Central memory CD8-positive, alpha-beta T cell (primary cell): ENCODE measurements at places on chromosomes 5 and 9.
A peak's percentile ranks its signal among the peaks of the same experiment; 100 is the strongest.

DNA sequence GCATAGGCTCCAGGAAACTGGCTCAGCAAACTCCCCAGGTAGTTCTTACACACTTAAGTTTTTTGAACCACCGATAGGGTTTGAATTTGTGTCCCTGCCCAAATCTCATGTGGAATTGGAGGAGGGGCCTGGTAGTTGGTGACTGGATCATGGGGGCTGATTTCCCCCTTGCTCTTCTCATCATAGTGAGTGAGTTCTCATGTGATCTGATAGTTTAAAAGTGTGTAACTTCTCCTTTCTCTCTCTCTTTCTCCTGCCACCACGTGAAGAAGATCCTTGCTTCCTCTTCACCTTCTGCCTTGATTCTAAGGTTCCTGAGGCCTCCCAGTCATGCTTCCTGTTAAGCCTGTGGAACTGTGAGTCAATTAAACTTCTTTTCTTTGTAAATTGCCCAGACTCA is 22.4 kb upstream of the HACD4 start:
- DNase-seq, result no peak

DNA sequence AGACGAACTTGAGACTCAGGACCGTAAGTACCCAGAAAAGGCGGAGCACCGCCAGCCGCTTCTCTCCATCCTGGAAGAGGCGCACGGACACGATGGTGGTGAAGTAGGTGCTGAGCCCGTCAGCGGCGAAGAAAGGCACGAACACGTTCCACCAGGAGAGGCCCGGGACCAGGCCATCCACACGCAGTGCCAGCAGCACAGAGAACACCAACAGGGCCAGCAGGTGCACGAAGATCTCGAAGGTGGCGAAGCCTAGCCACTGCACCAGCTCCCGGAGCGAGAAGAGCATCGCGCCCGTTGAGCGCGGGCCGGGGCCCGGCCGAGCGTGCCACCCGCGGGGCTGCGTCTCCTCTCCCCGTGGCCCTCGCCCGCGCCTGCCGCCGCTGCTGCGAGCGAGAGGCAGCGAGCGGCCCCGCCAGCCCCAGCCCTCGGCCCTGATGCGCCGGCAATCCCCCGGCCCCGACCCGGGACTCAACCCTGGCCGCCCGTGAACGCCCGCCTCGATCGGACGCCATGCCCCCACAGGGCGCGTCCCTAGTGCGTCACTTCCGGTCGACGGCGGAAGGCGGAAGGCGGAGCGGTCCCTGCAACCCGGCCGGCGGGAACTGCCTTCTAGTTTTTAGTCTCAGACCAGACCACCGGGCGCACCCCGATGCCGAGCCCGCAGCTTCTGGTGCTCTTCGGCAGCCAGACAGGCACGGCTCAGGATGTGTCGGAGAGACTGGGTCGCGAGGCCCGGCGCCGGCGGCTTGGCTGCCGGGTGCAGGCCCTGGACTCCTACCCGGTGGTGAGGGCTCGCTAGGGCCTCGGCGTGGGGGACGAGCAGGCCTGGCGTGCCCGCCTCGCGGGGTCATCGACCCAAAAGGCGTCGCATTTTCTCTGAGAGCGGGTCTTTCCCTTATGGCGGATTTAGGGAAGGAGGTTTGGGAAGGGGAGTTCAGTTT is at the start of the genes NDOR1 and TMEM203:
NDOR1 (plus strand) TSS at position 575 of the 944 bp plus-strand sequence; CDS start at position 653, 78 bp downstream.
TMEM203 (minus strand) TSS at position 523 of the 944 bp plus-strand sequence; CDS start at position 289, 234 bp downstream.
- peak; percentile 88 for DNase-seq

- no peak for DNase-seq
Measured at GRCh38 chr5:135386096-135386495, 12.9 kb downstream of the MACROH2A1 start.

GRCh38 chr9:14654932-14655331 is 38.3 kb downstream of the ZDHHC21 start:
- no peak for DNase-seq

GRCh38 chr5:73918791-73919221 is 292.8 kb downstream of the ARHGEF28 start:
- DNase-seq, result no peak

GRCh38 chr9:122360891-122361290 is 9.9 kb upstream of the PTGS1 start:
- DNase-seq, result no peak

DNA sequence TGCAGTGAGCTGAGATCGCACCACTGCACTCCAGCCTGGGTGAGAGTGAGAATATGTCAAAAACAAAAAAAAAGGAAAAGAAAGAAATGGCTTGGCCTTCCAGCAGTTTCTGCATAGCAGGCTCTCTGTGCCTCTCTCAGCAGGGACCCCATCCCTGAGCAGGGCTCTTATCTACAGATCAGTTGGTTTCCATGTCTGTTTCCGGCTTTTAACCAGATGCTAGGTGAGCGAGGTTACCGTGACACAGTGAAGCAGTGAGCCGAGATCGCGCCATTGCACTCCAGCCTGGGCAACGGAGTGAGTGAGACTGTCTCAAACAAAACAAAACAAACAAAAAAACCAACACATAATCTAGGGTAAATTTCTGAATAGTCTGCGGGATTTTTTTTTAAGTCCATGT is 51.4 kb downstream of the COL5A1 start:
- no peak for DNase-seq

DNA sequence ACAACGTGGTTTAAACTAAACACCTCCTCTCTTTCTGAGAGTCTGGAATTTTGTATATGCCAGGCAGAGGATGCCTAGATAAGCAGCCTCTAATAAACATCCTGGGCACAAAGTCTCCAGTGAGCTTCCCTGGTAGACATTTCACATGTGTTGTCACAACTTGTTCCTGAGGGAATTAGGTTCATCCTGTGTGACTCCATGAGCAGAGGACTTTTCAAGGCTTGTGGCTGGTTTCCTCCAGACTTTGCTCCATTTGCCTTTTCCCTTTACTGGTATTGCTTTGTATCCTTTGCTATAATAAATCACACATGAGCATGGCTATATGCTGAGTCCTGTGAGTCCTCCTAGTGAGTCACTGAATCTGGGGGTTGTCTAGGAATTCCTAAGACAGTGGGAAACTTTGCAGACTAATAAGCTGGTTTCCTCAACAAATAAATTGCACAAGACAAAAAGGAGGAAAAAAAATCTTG is 77.4 kb downstream of the NR2F1-AS1 start:
- DNase-seq, result no peak

GRCh38 chr5:171570244-171570825 is 150.9 kb downstream of the FGF18 start:
- no peak for DNase-seq

- DNase-seq, result no peak
Measured at GRCh38 chr5:138901716-138902115, 26.6 kb upstream of the LRRTM2 start.

DNA sequence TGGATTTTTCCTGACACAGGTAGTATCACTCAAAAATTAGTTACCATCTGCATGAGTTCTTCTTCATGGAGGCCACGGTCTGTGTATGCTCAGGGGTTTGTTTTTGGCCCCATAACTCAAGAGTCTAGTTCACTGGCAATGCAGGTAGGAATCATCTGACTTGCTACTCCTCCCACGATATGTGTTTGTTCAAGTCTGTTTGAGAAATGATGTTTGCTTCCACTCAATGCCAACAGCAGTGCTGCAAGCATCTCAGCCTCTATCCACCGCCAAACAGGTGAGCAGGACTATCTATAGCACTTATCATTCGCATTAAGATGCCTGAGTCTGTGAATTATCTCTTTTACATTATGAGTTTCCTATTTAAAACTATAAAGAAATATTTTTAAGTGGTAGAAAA is 264.8 kb upstream of the PTGER4 start:
- DNase-seq, result no peak

- DNase-seq, result no peak
Measured at GRCh38 chr5:56734091-56734694, 81.2 kb upstream of the MAP3K1 start.

DNA sequence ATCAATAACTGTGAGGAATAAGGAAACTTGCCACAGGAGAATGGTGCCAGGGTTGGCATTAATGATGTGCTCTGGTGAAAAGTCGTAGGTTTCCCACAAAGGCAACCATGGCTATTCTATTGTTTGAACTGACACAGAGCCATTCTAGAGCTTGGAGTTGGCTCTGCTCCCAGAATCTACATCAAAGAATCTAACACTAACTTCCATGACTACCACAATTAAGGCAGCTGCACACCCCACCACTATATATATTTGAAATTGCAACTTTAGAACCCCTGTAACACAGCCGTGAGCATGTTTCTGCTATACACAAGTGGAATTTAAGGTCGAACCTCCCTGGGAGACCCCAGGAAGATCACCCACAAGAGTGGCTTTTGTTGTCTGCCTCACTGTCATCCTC is 89.7 kb upstream of the CCDC152 start:
- no peak for DNase-seq

GRCh38 chr5:56142614-56143372 is 90.3 kb downstream of the ANKRD55 start:
- no peak for DNase-seq

DNA sequence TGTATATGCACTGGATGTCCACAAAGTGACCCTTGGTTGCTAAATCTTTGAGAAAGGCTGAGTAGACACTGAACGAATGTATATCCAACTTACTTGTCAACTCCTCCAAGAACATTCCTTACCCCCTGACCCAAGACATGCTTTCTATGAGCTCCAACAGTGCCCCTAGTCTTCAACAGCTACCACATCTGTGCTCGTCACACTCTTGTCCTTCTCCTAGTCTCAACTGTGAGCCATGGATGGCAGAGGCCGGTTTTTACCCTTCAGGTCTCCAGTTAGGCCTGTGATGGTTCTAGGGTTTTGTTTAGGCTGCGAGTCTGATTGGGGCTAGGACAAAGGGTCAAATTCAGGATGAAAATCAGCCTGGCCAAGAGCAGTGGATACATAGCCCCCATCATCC is 19.0 kb upstream of the GPX3 start:
- no peak for DNase-seq

DNA sequence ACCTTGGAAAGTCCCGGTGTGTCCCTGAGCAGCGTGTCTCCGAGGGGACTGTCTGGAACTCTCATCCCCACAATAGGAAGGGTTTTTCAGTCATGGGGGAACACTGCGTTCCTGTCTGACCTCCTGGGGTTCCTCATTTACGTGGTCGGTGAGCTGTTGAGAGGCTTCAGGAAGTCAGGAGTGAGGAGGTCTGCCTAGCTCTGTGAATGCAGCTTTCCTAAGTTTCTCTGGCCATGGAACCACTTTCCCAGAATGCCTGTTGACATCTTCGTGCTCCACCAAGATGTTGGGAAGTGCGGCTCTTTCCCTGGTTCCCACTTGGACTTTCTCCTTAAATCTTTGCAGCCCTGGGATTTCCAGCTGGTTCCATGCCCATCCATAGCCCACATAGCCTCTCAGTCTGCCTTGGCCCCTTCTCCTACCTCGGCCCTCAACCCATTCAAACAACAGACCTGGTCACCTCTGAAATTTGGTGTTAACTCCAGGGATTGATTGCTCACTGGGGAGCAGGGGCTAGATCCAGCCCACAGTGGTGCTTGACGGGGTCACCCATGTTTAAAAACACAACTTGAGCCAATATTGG is 27.2 kb downstream of the PSAT1 start:
- DNase-seq, result no peak

DNA sequence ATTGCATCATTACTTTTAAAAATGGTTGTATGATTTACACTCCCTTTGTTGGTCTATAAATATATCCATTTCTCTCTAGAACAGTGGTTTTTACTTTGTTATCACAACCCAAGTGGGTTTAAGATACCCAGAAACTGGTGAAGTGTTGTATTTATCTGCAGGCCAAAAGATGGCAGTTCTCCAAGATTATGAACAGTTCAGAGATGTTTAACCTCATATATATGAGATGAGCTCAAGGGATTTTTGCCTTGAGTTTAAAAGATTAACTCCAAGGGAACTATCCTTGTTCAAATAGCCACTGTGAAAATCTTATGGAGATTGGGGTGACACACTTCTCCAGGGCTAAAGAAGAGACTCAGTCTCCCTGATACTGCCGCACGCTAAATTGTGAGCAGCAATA is 572.6 kb downstream of the TLE4 start:
- DNase-seq, result no peak

- no peak for DNase-seq
Measured at GRCh38 chr5:112689155-112689909, 48.4 kb upstream of the APC start.

DNA sequence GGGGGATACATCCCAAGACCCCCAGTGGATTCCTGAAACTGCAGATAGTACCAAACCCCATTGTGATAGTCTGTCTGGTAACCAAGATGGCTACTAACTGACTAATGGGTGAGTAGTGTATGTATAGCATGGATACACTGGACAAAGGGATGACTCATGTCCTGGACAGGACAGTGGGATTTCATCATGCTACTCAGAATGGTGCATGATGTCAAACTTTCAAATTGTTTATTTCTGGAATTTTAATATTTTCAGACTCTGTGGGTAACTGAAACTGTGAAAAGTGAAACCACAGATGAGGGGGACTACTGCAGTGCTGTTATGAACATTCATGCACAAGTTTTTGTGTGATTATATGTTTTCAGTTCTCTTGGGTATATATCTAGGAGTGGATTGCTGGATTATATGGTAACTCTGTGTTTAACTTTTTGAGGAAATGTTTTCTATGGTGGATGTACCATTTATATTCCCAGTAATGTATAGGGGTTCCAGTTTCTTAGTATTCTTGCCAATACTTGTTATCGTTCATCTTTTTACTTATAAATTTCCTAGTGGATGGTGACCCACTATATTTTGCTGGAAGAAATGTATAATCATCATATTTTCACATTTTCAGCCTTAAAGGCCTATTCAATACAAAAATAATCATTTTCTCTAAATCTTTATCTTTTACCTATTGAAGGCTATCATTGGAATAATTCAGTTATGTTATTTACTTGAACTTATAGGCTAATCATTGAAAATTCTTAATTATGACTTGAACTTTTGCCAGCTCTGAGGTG is 140.9 kb downstream of the NR3C1 start:
- DNase-seq, result no peak

DNA sequence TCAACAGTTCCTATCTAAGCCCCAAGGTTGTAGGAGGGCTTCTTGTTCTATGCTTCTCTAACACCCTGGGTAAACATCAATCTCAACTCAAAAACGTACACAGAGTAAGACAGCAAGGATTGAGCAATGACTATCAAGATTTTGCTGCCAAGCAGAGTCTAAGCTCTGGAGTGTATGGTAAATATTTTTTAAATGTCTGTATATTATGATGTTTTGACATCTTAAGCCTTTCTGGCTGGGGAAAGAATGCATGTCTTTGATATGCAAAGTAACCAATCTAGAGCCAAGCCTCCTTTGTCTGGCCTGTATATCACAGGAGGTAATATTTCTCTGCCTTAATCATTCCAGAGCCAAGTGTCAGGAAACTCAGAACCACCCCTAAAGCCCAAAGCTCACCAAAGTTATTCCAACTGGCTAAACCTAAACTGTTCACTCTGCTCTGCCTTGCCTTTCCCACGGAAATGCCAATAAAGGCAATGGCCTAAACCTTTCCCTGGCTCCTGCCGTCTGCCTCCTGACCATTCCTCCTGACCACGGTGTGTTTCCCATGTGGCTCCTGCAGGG is 45.2 kb downstream of the YIPF5 start:
- no peak for DNase-seq

- no peak for DNase-seq
Measured at GRCh38 chr5:159133041-159133741, 33.5 kb upstream of the EBF1 start.

GRCh38 chr5:174692982-174693422 is 31.4 kb upstream of the MSX2 start:
- no peak for DNase-seq

GRCh38 chr9:30075451-30076199 is 2308.8 kb upstream of the ACO1 start:
- DNase-seq, result no peak

GRCh38 chr9:90274725-90275124 is 367.9 kb downstream of the DIRAS2 start:
- DNase-seq, result no peak
